ENCODE measurements at places on chromosomes 1 and 21.

DNA sequence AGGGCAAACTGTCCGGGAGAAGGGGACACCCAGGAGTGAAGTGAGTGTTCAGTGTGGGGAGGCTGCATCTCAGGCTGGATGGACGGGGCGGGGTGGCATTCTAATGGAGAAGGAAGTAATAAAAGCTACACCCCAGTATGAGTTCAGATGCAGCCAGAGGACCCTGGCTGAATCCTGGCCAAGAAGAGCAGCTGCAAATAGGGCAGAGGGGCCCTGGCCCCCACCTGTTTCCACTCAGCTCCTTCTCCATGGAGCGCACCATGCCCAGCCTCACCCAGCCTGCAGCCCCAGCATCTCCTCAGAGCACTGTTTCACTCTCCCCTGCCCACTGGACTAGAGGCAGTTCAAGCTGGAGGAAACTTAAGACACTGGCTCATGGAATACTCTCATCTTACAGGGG lies 46.4 kb downstream of the KCND3 start:
- DNase-seq = no peak

GRCh38 chr21:36422279-36423098 lies 37.3 kb downstream of the CHAF1B start:
- DNase-seq = no peak

DNA sequence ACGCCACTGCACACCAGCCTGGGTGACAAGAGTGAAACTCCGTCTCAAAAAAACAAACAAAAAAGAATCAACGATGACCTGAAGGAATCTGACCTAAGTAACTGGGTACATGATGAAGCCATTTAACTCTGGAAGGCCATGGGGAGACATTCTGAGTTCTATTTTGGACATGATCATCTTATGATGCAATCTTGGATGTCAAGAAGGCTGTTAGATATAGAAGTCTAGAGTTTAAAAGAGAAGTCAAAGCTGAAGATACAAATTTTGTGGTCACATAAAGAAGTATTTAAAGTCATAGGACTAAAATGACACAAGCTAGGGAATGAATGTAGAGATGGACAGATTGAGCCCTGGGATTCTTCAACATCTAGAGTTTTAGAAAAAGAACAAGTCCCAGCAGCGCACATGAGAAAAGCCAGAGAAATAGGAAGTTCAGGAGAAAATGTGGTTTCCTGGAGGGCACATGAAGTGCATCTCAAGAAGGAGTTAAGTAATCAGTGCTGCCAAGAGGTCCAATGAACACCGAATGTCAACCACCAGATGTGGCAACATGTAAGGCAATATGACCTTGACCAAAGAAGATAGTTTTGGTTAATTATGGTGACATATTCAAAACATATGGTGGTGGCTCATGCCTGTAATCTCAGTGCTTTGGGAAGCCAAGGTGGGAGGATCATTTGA lies 26.8 kb downstream of the ELK4 start:
- no peak for DNase-seq

DNA sequence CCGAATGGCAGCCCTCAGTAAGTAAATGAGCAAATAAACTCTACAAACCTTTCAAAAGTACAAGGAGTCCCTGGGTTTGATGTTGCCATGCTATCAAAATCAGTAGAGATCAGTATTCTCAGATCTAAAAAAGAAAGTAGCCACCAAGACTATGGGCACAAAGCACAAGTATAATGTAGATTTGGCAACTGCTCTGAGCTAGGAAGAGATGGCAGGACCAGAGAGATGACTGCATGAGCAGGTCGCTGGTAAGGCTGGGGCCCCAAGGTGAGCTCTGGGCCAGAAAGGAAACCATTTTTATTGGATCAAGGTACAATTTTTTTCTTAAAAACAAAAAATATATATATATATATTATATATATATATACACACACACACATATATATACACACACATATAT lies 3.1 kb upstream of the ADORA3 start:
- DNase-seq = no peak

- DNase-seq = no peak
These were observed 323.0 kb upstream of the PLD5 start for GRCh38 chr1:242847390-242847993.

DNA sequence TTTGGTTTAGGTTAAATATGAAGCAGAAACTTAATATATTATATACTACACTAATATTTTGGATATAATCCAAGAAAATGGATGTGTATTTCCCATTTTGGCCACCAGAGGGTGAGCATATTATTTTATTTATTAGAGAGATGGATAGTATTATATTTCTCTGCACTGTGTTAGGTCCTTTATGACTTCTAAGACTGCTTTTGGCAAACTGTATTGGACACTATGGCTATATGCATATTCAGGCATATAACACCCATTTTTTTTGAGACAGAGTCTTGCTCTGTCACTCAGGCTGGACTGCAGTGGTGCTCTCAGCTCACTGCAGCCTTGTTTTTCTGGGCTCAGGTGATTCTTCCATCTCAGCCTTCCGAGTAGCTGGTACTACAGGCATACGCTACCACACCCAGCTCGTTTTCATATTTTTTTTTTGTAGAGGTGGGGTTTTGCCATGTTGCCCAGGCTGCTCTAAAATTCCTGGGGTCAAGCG lies 17.8 kb upstream of the PGM1 start:
- DNase-seq = peak; percentile 7

- DNase-seq = no peak
These were observed 17.0 kb downstream of the SPATA46 start for GRCh38 chr1:162359523-162360236.

DNA sequence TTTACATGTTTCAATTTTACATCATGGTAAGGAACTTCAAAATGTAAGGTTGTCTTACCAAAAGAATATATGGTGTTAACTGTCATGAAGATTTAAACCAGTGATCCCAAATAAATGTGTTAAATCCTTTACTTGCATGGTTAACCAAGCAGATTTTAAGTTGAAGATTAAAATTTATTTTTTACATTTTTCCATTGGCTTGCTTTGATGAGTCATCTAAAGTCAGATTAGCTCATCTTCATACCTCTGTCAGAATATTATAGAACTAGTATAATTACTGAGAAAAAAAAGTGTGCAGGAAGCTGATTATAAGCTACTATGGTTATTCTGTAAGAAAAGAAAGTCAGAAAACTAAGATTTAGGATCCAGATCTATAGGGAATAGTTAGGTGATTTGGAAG lies 95.3 kb upstream of the DPH5 start:
- no peak for DNase-seq

GRCh38 chr1:108012553-108012952 lies 47.6 kb upstream of the VAV3 start:
- DNase-seq = no peak

- no peak for DNase-seq
These were observed 11.5 kb downstream of the LRRN2 start for GRCh38 chr1:204673909-204674649.

Data from T-helper 2 cell (primary cell).